ENCODE measurements at places on chromosomes 7 and 10.

DNA sequence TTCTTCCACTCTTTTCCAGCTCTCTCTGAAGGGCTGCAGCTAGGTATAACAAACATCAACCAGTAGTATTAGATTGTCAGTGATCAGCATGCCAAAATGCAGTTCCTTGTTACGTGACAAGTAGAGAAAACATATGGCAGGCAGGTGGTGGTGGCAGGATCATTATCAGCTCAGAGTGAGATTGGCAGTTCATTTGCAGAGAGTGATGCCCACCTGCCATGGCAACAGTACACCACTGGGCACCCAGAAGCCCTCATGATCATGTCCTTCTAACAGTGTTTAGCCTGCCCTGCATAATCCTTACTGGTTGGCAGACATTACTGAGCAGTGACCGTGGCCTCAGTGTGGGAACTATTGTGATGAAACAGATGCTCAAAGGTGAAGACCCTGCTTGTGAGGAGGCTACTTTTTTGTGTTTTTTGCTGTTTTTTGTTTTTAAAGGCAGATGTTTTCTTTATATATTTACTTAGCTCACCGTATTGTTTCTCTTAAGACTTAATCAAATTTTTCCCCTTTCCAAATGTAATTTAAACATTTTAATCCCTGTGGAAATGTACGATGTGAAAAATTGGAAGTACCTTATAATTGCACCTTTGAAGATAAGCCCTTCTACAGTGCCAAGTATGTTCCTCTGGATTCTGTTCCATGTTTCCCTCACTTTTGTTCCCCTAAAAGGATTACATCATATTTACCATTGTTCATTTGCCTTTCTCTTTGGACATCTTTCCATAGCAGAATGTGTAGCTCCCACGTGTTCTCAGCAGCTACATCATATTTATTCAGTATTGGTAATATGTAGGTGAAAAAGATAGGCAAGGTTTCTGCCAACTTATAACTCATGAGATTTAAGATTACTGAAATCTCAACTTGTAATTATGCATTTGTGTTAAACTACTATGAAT, 179.6 kb downstream of the SND1 start:
- no peak for DNase-seq

- no peak for DNase-seq
Measured at GRCh38 chr10:70374775-70375614, 7.4 kb downstream of the LRRC20 start.

DNA sequence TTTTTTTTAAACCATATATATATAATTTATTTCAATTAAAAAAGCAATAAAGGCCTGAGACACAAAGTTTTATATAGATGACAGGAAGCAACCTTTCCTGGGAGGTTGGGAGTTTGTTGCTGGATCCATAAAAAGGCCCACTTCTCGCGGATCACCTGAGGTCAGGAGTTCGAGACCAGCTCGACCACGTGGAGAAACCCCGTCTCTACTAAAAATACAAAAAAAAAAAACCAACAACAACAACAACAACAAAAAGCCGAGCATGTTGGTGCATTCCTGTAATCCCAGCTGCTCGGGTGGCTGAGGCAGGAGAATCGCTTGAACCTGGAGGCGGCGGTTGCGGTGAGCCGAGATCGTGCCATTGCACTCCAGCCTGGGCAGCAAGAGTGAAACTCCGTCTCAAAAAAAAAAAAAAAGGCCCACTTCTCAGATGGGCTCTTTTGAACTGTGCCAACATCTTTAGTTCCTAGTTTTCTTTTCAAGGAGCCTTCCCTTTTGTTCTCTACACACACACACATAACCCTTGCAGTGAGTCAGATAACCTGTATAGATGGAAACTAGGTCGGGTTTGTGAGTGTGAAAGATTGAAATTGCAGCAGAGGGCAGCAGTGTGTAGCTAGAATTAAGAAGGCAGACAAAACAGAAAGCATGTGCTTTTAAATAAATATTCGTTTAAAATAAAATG, 1.2 kb upstream of the SMNDC1 start:
- DNase-seq = peak; percentile 25

GRCh38 chr7:100515072-100515532, 23.9 kb upstream of the AGFG2 start:
- DNase-seq = no peak

GRCh38 chr7:1562597-1563051, 6.6 kb upstream of the TMEM184A start:
- DNase-seq = no peak

- no peak for DNase-seq
Measured at GRCh38 chr10:102368077-102368476, 27.4 kb upstream of the NFKB2 start.

- DNase-seq = no peak
Measured at GRCh38 chr10:33772370-33773252, 438.1 kb upstream of the NRP1 start.

GRCh38 chr7:8436965-8437364, 3.6 kb downstream of the NXPH1 start:
- no peak for DNase-seq

- DNase-seq = no peak
Measured at GRCh38 chr7:54841772-54842697, 83.0 kb upstream of the SEC61G start.

DNA sequence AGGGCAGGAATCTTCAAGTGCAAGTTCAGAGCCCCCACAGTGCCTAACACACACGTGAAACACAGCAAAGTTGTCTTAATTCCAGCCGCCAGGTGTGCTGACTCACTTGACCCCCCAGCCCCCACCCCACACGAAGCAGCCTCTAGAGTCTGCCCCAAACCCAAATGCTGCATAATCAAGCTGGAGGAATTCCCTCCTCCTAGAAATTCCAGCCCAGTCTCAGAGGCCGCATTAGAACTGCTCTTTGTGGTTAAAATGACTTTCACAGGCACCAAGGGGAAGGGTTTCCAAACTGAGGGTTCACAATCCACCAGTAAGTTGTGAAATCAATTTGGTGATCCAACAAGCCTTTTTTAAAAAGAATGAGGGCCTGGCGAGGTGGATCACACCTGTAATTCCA, 67.0 kb upstream of the PLXNA4 start:
- no peak for DNase-seq
